ENCODE measurements at places on chromosomes 5 and 9.

DNA sequence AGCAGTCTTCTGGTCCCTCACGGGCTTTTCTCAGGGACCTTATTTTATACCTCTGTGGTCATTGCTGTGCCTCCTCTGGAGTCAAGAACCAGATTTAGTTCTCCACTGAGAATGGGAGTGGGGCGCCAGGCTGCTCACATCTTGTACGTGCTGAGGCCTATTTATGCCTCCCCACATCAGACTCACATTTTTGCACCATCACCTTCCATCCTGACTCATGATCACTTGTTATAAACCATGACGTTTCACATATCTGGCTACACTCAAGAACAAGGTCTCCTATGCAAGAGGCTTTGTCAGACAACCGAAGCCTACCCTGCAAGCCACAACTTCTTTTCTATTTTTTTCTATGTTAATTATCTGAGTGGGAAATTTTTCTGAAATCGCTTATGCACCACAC is 10.7 kb downstream of the PRUNE2 start:
- DNase-seq, result no peak

GRCh38 chr9:98099898-98100297 is 19.1 kb downstream of the TRIM14 start:
- no peak for DNase-seq

- DNase-seq, result no peak
These were observed 116.0 kb upstream of the SMIM23 start for GRCh38 chr5:171669571-171669970.

DNA sequence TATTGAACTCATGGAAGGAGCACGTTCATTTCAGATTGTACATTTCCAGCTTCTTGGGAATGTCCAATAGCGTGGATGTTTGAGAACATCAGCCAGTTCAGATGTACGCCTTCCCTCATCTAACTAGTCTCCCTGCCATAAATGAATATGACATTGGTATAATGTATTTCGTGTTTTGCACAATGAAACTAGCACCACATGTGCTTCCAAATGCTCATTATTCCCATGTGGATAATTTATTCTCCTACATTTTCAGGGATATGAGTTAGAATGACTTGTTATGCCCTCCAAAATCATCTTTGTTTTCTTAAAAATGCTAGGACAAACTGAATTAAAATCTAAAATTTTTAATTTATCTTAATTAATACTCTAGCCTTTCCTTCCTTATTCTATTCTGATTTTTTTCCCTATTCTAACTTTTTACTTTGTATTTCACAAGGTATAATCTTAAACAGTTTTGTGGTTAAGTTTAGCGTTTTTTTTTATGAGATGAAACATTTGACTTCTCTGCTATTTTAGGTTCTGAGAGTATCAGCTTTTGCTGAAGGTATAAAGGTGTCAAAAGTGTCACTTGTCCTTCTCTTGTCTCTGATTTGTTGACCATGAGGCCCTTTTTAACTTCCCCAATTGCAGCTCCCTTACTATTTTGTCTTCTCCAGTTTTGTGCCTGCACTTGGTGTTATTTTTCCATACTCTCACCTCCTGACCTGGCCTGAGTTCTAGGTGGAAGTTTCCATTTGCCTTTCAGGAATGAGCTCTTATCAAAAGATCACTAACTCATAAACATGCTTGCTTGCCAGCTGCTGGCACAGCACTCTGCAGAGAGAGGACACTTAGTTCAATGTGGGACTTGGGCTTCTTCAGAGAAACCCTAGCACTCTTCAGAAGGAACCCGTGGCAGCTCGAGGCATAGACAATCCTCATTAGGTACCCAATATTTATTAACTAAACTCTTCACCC is 106.8 kb downstream of the FRMD3 start:
- DNase-seq, result no peak

GRCh38 chr9:130128251-130128650 is 44.0 kb upstream of the NCS1 start:
- no peak for DNase-seq

DNA sequence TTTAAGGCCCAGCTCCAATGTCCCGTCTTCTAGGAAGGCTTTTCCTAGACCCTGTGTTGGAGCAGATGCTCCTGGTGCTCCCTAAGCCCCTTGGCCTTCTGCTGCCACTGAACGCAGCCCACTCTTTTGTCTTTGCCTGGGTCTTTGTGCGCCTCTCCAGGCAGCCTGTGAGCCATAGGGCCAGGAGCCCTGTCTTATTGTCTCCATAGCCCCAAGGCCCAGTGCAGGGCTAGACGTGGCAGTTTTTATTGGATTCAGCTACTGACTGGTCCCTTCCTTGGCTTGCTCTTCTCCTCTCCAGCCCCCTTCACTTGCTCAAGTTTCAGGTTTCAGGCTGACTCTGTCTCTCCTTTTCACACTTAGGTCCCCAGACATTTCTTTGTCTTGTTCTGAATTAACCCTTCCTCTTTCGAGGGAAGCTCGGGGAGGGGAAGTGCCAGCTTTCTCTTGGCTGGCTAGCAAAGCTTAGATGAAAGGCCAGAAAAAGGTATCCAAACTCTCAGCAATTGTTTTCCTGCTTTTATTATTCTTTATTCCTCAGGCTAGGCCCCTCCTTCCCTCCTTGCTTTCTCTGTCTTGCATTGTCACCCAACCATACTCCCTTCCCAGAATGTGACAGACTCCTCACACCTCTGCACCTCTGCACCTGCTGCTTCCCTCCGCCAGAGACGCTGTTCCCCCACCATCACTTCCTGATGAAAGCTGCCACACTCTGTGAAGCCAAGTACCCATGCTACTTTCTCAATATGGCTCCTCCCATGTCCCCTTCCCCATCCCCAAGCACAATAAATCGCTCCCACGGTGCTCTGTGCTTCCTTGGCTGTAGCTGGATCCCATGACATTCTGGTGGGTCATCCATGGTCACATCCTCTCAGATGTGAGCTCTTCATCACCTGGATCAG is 101.6 kb upstream of the CPEB4 start:
- DNase-seq, result no peak

DNA sequence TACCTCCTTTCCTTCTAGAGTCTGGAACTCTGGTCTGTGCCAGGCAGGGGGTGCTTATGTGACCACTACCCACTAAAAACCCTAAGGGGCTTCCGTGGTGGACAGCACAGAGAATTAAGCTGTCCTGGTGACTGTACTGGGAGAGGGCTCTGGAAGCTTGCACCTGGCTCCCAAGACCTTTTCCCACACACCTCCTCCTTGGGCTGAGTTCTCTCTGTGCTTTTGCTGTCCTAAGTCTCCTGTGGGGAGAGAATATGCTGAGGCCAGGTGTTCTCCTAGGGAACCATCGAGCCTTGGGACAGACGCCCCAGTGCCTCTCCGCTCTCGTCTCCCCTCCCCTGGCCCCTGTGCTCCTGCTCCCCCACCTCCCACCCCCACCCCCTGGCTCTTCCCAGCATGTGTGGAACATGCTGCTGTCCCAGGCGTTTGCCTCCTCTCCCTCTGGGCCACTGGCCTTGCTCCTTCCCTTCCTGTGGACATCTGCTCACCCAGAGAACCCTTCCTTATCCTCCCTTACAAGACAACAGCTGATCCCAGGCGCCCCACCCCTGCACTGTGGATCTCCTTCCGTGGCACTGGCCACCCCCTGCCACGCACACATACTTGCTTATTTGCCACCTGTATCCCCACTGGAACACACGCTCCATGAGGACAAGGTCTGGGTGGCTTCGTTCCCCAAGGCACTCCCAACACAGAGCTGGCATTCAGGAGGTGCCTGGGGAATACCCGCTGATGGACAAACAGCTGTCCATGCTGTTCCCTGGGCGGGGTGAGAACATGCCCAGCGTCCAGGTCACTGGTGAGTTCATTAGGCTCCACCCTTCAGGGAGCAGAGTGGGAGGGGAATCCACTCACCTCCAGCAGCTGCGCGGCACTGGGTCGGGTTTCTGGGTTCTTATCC is 83.0 kb downstream of the STK10 start:
- DNase-seq, result no peak

DNA sequence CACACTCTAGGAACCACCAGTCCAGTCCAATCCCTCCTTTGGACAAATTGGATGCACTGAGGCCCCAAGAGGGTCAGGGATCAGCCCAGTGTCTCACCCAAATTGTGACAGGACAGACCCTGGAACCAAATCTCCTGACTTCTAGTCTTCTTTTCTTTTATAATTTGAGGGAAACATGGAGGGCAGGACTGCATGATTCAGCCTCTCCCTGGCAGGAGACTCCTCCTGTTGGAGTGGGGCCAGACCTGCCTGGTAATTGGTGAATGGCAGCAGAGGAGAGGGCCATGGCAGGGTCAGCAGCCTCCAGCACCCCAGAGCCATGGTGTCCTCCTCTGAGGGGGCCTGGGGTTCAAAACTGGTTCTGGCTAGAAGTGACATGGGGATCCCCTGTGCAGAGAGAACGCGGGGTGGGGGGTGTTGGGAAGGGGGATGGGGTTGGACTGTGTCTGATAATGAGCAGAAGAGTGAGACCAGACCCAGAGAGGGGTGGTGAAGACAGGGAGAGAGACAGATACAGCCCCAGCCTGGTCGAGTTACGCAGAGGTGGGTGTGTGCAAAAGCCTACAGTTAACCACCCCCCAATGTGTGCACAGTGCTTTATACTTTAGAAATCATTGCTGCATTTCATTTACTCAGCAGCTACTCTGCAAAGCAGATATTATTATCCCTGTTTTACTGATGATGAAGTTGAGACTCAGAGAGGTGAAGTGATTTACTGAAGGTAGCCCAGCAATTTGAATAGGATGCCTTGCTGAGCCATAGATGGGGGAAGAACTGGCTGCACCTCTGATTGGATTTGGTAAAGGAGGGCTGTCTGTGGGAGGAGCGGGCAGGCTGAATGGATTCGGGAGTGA is 3.8 kb upstream of the SYNPO start:
- no peak for DNase-seq

DNA sequence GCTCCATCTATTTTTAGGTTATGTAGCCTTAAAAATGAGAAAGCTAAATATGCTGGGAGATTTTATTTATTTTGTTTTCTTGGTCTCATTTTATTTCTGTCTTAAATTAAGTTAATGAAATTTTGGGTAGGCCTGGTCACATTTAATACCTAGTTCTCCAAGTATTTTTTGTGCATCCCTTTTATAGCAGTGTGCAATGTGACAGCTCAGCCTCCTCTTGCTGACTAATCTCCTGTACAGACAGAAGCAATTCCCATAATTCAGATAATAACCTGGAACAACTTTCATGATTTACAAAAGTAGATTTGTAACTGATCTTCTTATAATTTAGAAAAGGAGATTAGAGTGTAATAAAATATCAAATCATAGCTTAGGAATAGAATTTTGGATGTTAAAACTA is 403.9 kb downstream of the ADGRV1 start:
- DNase-seq, result no peak

- no peak for DNase-seq
These were observed 140.1 kb upstream of the MOCS2 start for GRCh38 chr5:53249529-53250200.

- no peak for DNase-seq
These were observed 83.7 kb downstream of the PDE6A start for GRCh38 chr5:149860801-149861322.

- peak; percentile 95 for DNase-seq
These were observed 38.3 kb downstream of the NR2F1 start for GRCh38 chr5:93621327-93621798.

GRCh38 chr9:92170848-92171247 is 55.6 kb upstream of the SPTLC1 start:
- DNase-seq, result no peak

GRCh38 chr5:160181965-160182622 is 47.2 kb upstream of the FABP6 start:
- DNase-seq, result no peak

GRCh38 chr9:97759581-97760288 is 62.6 kb upstream of the XPA start:
- no peak for DNase-seq

- no peak for DNase-seq
These were observed 114.7 kb upstream of the ADAMTS19 start for GRCh38 chr5:129345213-129345924.

DNA sequence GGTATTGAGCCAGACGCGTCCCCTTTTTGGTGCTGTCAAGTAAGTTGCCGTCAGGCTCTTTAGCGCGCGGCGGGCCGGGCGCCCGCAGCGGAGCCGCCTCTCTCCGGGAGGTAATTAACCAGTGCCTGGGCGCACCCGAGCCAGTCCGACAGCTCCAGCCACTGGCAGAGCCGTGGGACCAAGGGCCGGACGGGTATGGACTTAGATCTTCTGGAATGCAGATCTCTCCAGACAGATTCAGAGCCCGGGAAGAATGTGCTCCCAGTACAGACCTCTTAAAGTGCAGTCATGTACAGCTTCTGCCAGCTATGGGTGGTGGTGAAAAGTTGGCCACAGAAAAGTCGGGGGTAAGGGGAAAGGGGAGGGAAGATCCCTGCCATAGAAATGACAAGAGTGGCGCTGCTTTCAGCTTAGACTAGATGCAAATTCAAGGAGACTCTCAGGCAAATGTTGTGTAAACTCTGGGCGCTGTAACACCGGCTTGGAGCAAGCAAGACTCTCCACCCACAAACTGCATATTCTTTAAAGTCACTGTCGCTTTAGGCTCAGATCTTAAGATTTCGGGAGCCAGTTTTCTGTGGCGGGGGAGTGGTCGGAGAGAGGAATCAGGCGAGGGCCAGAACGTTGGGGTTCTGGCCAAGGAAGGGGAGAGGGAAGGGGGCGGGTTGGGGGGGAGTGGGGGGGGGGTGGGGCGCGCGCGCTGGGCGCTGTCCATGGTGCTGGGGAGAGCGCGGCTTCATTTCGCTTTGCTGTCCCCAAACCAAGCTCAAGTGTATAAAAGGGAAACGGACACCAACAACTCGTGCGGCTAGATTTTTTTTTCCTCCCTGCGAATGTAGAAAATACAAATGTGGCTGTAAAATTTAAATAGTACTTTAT is 29.2 kb downstream of the NR2F1 start:
- DNase-seq, result peak; percentile 54

GRCh38 chr9:14749741-14750211 is 27.2 kb upstream of the CER1 start:
- DNase-seq, result no peak

DNA sequence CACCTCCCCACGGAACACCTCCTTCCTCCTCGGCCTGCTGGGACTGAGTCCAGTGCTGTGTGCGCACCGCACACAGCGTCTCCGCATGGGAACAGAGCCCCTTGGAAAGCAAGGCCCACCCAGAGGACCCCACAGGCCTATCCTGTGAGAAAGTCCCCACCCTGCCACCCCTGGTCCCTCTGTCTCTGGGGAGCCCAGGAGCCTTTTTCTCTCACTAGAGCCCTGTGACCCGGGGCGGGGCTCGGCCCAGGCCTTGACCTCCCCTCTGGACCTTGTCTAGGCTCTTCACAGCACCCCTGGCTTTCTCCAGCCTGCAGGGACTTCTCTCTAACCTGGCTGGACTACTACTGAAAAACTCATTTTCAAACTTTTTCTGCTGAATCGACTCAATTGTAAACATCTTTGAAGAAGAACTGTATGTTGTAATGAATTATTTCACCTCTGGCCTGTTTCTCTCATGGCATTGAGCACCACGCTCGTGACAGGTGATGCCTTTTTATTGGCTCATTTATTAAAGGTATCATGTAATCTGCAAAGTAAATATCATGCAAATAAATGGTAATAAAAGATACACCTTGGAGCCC is 89.2 kb downstream of the IRX1 start:
- DNase-seq, result no peak

All from NCI-H524 (cell line).